ENCODE measurements at places on chromosomes 1 and 21.
A peak's percentile ranks its signal among the peaks of the same experiment; 100 is the strongest.

- no peak for DNase-seq
Observed at GRCh38 chr1:154583773-154584172, 16.2 kb downstream of the CHRNB2 start.

GRCh38 chr1:152495066-152495675 is 15.4 kb upstream of the LCE5A start:
- DNase-seq = peak; percentile 51

- DNase-seq = no peak
Observed at GRCh38 chr1:55329091-55329490, 113.9 kb upstream of the USP24 start.

GRCh38 chr1:235946571-235946981 is 79.9 kb upstream of the LYST start:
- peak; percentile 64 for DNase-seq

DNA sequence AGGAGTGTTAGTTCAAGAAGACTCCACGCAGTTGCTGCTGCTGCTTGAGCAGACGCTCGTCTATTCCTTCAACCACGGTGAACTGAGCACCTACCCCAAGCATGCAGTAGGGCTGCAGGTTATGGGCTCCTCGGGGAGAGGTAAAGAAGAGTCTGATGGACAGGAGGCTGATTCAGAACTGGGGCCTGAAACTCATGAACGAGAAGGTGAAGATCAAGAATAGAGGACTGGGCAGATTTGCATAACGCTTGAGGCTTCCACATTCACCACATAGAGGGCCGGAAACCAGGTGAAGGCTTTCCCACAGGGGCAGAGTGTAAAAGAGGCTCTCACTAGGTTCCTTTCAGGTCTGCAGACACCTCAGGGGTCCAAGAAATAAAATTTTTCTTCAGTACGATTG is 9.1 kb downstream of the ABCA4 start:
- no peak for DNase-seq
